Activated T-cell treated with anti-CD3 and anti-CD28 coated beads, Interleukin-2, amount 50 U/mL, for 72 hours (primary cell): ENCODE measurements at places on chromosomes 16 and 17.
A peak's percentile ranks its signal among the peaks of the same experiment; 100 is the strongest.

GRCh38 chr17:74872313-74873036 is at the start of gene FDXR:
Gene FDXR, minus strand, starts transcription at chr17:74872994. Its CDS starts 50 bp downstream, at chr17:74872944.
- peak within 1 kb of the TSS; percentile 95 for H3K4me3 ChIP-seq
- peaks cover 4% of the 10 kb centered on the region for H3K36me3 ChIP-seq

- H3K4me1 ChIP-seq: peaks cover 21% of the 10 kb centered on the region
- no peaks in the 10 kb centered on the region for H3K36me3 ChIP-seq
- H3K27ac ChIP-seq: no peak overlapping the region
- H3K4me3 ChIP-seq: no peak overlapping the region
These were observed 5.4 kb downstream of the PDE6G start for GRCh38 chr17:81650951-81651350.

- H3K36me3 ChIP-seq: peaks cover 8% of the 10 kb centered on the region
- DNase-seq: no peak
- no peaks in the 10 kb centered on the region for H3K27me3 ChIP-seq
- H3K4me1 ChIP-seq: no peaks in the 10 kb centered on the region
These were observed 1.2 kb downstream of the C1QTNF8 start for GRCh38 chr16:1094601-1095449.

- H3K4me1 ChIP-seq: peaks cover 30% of the 10 kb centered on the region
- H3K36me3 ChIP-seq: no peaks in the 10 kb centered on the region
- H3K27ac ChIP-seq: no peak overlapping the region
- no peak for DNase-seq
- H3K27me3 ChIP-seq: no peaks in the 10 kb centered on the region
- no peak overlapping the region for H3K4me3 ChIP-seq
These were observed 21.4 kb downstream of the MPRIP start for GRCh38 chr17:17063546-17064122.

GRCh38 chr16:25037221-25037620 is 22.1 kb upstream of the ARHGAP17 start:
- no peaks in the 10 kb centered on the region for H3K27me3 ChIP-seq
- no peaks in the 10 kb centered on the region for H3K36me3 ChIP-seq
- H3K4me1 ChIP-seq: peaks cover 30% of the 10 kb centered on the region
- H3K4me3 ChIP-seq: no peak overlapping the region
- H3K27ac ChIP-seq: no peak overlapping the region

DNA sequence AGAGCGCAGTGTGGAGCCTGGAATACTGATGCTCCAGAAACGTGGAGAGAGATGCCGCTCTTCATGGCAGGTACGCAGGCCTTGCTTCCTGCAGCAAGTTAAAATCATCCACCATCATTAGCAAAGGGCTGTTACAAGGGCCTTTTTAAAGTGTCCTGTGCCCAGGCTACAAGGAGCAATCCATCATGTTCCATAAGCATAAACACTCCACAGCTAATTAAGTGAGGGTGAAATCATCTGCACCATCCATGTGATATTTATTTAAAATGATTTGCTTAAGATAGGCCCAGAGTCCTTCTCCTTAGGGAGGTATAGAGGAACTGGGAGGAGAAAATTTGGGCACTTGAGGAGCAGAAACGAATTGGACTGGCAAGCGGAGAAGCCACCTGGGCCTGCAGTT is 372.1 kb downstream of the XYLT1 start:
- H3K27ac ChIP-seq: no peak overlapping the region
- no peaks in the 10 kb centered on the region for H3K4me1 ChIP-seq
- DNase-seq: no peak
- no peaks in the 10 kb centered on the region for H3K27me3 ChIP-seq
- H3K36me3 ChIP-seq: no peaks in the 10 kb centered on the region

DNA sequence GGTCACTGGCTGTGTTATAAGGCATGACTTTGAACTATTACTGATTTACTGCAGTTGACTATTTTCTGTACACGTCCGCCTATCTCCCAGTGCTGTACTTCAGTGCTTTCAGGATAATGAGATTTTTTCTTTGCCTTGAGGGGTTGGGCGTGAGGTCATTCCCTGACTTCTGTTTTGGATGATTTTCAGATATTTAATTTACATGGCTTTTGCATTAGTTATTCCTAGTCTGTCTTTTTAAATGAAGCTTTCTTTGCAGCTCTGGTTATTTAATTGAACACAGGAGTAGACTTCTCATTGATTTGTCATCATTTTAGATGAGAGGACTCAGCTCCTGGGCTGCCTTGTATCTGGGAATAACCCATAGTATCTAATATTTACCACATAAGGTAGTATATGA is 23.7 kb downstream of the WIPF2 start:
- no peak for DNase-seq
- H3K27me3 ChIP-seq: no peaks in the 10 kb centered on the region
- H3K36me3 ChIP-seq: no peaks in the 10 kb centered on the region
- peaks cover 11% of the 10 kb centered on the region for H3K4me1 ChIP-seq

- H3K4me3 ChIP-seq: no peak overlapping the region
- peaks cover 5% of the 10 kb centered on the region for H3K36me3 ChIP-seq
- peaks cover 13% of the 10 kb centered on the region for H3K4me1 ChIP-seq
- peak overlapping the region; percentile 48 for H3K27ac ChIP-seq
- no peaks in the 10 kb centered on the region for H3K27me3 ChIP-seq
- no peak for DNase-seq
These were observed 31.7 kb upstream of the ZC3H18 start for GRCh38 chr16:88538366-88539060.

- H3K36me3 ChIP-seq: no peaks in the 10 kb centered on the region
- H3K4me1 ChIP-seq: no peaks in the 10 kb centered on the region
- no peaks in the 10 kb centered on the region for H3K27me3 ChIP-seq
- H3K4me3 ChIP-seq: no peak overlapping the region
- DNase-seq: no peak
These were observed 23.1 kb upstream of the PHF12 start for GRCh38 chr17:28974451-28974850.

GRCh38 chr17:39212841-39213480 is 12.8 kb downstream of the STAC2 start:
- H3K27ac ChIP-seq: no peak overlapping the region
- peaks cover 23% of the 10 kb centered on the region for H3K27me3 ChIP-seq
- no peak overlapping the region for H3K4me3 ChIP-seq
- H3K36me3 ChIP-seq: no peaks in the 10 kb centered on the region

DNA sequence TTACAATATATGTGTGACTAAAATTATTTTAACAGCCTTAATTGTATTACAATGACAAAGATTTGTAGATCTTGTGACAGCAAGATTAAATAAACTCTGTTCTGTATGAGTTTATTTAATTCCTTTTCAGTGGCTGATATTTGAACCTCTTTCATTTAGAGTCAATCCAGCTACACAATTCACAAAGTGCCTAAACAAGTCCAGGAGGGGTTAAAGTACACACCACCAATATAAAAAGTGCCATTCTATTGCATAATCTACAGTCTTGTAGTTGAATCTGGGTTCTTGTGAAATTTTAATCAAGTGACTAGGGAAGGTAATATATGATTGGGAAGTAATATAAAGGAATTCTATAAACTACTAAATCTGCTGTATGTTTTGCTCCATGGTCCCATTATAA is 3.9 kb upstream of the NFAT5 start:
- H3K27me3 ChIP-seq: no peaks in the 10 kb centered on the region
- peaks cover 44% of the 10 kb centered on the region for H3K4me1 ChIP-seq
- no peak for DNase-seq
- peaks cover 8% of the 10 kb centered on the region for H3K36me3 ChIP-seq

DNA sequence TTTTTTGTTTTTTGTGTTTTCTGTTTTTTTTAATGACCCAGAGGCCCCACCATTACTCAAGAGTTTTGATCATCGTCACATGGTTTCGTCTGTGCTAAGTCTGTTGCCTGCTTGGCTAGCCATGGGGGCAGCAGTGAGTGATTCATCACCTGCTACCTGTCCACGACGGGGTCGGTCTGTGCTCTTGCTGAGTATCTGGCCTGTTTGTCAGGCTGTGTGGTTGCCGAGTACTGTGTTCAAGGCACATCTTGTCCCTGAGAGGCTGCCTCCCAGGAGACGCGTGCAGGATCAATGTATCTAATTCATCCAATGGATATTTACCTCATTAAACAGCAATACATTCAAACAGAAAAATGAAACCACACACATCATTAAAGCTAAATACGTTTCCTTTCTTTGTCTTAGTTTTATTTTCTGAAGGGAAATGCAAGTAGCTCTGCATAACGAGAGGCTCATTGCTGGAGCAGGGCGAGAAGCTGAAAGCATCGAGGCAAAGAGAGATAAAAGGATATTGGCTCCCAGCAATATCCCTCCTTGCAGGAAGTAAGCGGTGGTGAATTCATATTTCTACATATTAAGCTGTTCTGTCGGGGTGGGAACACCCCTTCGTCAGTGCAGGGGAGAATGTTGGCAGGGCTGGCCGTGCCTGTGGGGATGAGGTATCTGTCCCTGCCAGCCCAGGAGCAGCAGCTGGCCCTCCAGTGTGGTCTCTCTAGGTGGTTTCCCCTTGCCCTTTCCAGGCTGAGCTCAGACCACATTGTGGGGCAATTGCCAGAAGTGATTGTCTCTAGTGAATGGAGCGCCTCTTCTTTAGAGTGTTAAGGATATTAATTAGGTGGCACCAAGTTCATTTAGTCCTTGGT is 166.2 kb upstream of the ASIC2 start:
- no peaks in the 10 kb centered on the region for H3K36me3 ChIP-seq
- no peaks in the 10 kb centered on the region for H3K4me1 ChIP-seq
- H3K27me3 ChIP-seq: peaks cover 7% of the 10 kb centered on the region
- DNase-seq: no peak
- H3K27ac ChIP-seq: no peak overlapping the region

GRCh38 chr17:76204277-76204676 is 36.0 kb downstream of the RNF157 start:
- no peak for DNase-seq
- H3K36me3 ChIP-seq: peaks cover 16% of the 10 kb centered on the region
- peaks cover 51% of the 10 kb centered on the region for H3K4me1 ChIP-seq
- no peaks in the 10 kb centered on the region for H3K27me3 ChIP-seq
- H3K4me3 ChIP-seq: no peak overlapping the region
- H3K27ac ChIP-seq: no peak overlapping the region

DNA sequence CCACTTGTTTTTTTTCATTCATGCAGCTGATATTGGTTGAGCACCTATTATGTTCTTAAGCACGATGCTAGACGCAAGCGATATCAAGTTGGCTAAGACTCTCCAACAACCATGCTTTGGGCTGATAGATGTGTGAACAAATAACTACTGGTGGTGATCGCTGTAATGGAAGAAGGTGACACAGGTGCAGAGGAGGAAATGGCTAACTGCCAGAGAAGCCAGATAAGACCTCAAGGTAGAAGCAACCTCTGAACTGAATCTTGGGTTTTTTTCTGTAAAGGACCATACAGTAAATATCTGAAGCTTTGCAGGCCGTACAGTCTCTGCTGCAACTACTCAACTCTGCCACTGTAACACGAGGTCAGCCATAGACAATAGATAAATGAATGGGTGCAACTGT is 97.9 kb downstream of the C17orf67 start:
- no peaks in the 10 kb centered on the region for H3K27me3 ChIP-seq
- no peaks in the 10 kb centered on the region for H3K4me1 ChIP-seq
- H3K36me3 ChIP-seq: no peaks in the 10 kb centered on the region
- H3K4me3 ChIP-seq: no peak overlapping the region
- H3K27ac ChIP-seq: no peak overlapping the region
- no peak for DNase-seq

- H3K27ac ChIP-seq: no peak overlapping the region
- peaks cover 13% of the 10 kb centered on the region for H3K4me1 ChIP-seq
- H3K36me3 ChIP-seq: no peaks in the 10 kb centered on the region
- H3K4me3 ChIP-seq: no peak overlapping the region
- H3K27me3 ChIP-seq: peaks cover 25% of the 10 kb centered on the region
- DNase-seq: no peak
These were observed 23.8 kb downstream of the TEX14 start for GRCh38 chr17:58667934-58668597.

DNA sequence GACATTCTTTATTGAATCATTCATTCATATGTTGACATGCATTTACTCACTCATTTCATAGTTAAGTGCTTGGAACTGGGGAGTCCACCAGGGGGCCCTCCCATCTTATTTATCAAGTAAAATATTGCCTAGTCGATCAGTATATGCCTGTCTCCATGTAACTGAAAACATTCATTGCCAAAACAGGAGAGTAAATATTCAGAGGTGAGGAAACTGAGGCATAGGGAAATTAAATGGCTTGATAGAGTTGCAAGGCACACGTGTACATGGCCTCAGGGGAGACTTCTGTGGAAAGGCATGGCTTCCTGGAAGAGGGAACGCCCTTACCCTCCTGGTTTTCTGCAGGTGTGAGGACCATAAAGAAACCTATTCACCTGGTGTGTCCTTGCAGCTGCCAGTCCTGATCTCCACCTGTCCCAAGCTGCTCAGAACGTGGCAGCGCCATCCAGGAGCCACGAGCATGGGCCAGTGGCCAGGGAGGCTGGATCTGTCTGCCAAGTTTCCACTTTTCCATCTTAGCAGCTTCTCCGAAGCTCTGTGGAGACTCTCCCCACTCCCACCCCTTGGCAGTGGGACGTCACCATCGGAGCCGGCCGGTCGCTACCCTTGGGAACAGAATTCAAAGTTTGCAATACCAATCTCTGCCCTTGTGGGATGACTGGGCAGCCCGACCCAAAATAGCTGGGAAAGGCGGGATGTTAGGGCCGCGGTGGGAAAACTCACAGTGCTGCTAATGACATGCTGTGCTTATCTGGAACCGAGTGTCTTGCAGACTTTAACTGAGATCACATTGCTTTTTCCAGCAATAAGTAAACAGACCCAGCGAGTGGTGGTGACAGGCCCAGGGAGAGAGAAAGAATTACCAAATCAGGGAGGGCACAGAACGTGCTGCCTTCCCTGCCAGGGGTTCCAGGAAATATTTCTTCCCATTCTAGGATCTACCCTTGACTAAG is 4.1 kb upstream of the C1QTNF1 start:
- peaks cover 2% of the 10 kb centered on the region for H3K36me3 ChIP-seq
- no peak overlapping the region for H3K4me3 ChIP-seq
- H3K4me1 ChIP-seq: peaks cover 4% of the 10 kb centered on the region
- H3K27ac ChIP-seq: no peak overlapping the region
- peaks cover 31% of the 10 kb centered on the region for H3K27me3 ChIP-seq
- peak; percentile 55 for DNase-seq

GRCh38 chr17:31787857-31788570 is 71.0 kb downstream of the COPRS start:
- no peak overlapping the region for H3K27ac ChIP-seq
- DNase-seq: no peak
- H3K27me3 ChIP-seq: peaks cover 9% of the 10 kb centered on the region
- no peaks in the 10 kb centered on the region for H3K4me1 ChIP-seq
- H3K36me3 ChIP-seq: no peaks in the 10 kb centered on the region

GRCh38 chr16:56532714-56533113 is 12.9 kb upstream of the BBS2 start:
- no peaks in the 10 kb centered on the region for H3K36me3 ChIP-seq
- no peak overlapping the region for H3K4me3 ChIP-seq
- DNase-seq: no peak
- no peak overlapping the region for H3K27ac ChIP-seq

DNA sequence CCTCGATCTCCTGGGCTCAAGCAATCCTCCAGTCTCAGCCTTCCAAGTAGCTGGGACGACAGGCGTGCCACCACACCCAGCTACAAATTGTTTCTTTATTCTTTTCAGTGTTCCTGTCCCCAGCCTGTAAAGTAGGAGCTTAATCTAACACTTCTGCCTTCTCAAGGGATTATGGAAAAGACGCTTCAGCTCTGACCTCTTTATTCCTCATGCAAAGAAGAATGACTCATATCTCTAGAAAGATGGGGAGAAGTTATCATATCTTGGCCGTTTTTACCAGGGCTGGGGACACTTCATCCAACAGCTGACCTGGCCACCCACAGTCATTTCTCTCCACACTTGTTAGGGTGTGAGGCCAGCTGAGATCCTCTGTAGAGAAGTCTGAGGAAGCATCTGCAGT is 172.6 kb downstream of the HAPSTR1 start:
- no peaks in the 10 kb centered on the region for H3K36me3 ChIP-seq
- H3K4me3 ChIP-seq: no peak overlapping the region
- H3K27me3 ChIP-seq: peaks cover 18% of the 10 kb centered on the region
- no peaks in the 10 kb centered on the region for H3K4me1 ChIP-seq
- no peak overlapping the region for H3K27ac ChIP-seq
- no peak for DNase-seq
